Stimulated activated CD8-positive, alpha-beta memory T cell treated with anti-CD3 and anti-CD28 coated beads, Interleukin-2, amount 100 ng/mL, for 1 hour (primary cell): ENCODE measurements at places on chromosomes 2 and 18.

- DNase-seq: no peak
Observed at GRCh38 chr2:1227274-1227900, 185.9 kb upstream of the TPO start.

DNA sequence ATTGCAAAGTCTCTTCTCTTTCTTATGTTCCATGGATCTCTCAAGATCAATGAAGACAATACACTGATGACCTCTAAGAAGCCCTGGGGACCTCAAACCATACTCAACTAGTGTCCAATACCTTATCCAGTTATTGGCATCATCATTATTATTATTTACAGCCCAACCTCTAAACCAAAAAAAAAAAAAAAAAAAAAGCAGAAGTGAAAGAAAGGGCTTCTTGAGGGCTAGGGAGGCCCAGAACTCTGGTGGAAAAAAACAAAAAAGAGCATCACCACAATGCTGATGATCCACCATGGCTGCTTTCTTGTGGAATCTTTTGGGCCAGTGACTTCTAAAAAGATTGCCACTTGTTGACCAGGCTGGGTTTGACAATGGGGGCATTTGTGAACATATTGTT lies 324.9 kb downstream of the LPIN1 start:
- DNase-seq: no peak

DNA sequence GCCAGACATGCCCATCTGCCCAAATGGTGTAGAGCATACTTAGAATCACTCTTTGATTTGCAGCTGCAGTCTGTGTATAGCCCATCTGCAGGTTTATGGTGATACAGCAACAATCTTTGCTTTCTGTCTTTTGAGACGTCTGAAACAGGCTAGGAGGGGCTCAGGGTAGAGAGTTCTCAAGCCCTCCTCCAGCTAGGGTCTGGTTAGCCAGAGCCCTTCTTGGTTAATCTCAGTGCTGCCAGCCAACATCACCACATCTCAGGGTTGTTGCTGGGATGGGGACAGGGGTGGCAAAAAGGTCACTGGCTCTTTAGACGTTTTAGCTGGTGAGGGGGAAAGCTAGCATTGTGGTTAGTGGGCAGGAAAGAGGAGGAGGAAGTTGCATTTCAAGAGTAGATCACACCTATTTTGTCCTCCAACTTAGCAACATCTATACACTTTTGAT lies 136.6 kb upstream of the ACAA2 start:
- DNase-seq: no peak

DNA sequence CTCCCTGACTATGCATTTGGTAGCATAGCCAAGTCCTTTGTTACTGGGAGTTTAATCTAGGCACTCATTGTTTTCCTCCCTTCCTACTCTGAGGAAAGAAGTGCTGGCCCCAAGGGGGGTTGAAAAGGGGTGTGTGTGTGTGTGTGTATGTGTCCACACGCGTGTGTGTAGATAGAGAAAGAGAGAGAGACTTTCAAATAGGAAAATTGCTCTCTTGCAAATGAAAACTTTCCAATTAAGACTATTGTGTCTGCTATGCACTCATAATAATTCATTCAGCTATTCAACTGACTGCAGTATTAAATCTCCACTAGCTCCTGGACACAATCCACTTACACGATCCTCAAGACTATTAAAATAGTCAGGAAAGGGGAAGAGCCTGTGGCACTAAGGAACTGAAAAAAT lies 92.9 kb upstream of the CSRNP3 start:
- DNase-seq: no peak

GRCh38 chr2:120833127-120833675 lies 97.5 kb downstream of the GLI2 start:
- no peak for DNase-seq

GRCh38 chr2:120684289-120685065 lies 51.2 kb upstream of the GLI2 start:
- DNase-seq: no peak

DNA sequence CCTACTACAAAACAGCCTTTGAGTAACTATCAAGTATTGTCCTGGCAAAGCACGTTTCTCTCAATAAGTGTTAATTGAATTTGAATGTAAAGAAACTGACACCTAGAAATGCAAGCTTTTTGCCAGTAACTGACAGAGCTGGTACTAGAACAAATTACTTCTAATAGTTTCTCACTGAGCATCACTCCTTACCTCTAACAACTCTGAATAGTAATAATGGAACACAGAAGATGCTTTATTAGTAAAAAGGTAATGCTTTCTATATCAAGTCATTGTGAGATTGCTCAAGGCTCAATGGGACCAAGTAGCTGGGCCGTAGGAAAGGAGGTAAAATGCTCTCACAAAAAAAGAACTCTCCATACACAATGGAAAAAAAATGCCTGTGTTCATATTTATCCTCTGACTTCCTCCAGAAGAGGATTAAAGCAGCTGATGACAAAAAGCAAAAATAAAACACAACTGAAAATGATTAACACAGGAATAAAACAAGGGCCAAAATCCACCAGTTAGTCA lies 11.8 kb downstream of the RASGRP3 start:
- no peak for DNase-seq

DNA sequence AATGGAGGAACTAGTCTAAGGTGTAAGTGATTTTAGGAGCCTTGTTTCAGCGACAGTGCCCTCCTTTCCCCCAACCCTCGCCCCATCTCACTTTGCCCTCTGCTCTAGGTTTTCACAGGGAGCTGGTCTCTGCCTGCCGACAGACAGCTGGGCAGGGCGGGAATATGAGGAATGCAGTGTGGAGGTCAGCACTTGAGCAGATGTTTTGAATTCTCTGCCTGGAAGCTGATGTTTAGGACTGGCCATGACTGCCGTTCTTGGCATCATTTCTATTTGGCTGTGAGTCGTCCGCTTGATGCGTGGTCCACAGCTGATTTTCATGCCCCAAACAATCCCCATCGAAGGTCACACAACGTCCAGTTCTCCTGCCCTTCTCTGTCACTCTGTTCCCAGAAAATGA lies 55.1 kb upstream of the SIX3 start:
- DNase-seq: no peak

GRCh38 chr2:98577313-98577712 lies 31.0 kb downstream of the COA5 start:
- DNase-seq: no peak

DNA sequence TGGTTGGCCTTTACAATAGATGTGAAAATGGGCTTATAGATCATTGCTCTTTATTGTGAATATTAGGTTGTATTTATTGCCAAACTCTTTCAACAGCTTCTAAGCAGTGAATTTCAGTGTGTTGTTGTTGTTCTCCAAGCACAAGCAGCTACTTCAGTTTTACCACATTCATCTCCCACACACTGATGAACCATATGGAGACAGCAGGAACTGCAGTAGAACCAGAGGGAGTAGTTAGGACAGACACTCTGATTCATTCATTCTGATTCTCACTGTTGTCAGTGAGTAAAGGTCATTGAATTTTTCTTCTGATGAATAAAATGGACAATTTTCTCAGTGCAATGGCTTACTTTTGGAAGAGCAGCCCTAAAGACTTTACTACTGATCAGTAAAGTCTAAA lies 40.2 kb downstream of the CCDC74A start:
- no peak for DNase-seq

DNA sequence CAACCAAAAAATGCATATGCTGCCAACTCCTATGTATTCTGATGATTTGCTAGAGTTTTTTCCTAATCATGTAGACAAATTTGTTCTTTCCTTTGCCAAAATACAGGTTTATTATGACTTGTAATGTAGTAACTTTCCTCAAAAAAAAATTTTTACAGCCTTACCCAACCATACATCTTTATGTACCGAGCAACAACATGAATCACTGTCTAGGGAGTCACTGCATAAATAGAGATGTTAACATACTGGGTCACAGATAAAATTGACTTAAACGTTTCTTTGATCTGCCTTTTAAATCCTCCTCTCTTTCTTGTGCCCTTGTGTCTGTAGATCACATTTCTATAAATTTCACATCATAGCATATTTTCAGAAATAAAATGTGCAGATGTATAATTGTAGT lies 143.6 kb downstream of the MBD2 start:
- no peak for DNase-seq

DNA sequence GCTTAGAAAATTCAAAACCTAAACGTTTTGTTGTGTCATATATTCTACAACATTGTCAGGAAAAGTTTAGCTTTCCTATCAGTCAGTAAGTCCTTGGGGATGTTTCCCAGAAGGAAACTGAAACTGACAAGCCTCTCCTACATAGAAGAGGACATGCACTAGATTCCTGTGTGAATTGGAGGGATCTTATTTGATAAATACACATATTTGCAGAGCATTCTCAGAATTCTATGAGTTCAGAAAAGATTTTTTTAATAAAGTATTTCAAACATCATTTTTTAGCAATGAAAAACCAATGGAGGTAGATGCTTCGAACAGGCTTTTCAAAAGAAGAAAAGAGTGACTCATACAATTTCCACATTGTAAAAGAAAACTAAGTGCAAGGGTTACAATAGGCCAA lies 1706.7 kb downstream of the SUCLG1 start:
- no peak for DNase-seq

DNA sequence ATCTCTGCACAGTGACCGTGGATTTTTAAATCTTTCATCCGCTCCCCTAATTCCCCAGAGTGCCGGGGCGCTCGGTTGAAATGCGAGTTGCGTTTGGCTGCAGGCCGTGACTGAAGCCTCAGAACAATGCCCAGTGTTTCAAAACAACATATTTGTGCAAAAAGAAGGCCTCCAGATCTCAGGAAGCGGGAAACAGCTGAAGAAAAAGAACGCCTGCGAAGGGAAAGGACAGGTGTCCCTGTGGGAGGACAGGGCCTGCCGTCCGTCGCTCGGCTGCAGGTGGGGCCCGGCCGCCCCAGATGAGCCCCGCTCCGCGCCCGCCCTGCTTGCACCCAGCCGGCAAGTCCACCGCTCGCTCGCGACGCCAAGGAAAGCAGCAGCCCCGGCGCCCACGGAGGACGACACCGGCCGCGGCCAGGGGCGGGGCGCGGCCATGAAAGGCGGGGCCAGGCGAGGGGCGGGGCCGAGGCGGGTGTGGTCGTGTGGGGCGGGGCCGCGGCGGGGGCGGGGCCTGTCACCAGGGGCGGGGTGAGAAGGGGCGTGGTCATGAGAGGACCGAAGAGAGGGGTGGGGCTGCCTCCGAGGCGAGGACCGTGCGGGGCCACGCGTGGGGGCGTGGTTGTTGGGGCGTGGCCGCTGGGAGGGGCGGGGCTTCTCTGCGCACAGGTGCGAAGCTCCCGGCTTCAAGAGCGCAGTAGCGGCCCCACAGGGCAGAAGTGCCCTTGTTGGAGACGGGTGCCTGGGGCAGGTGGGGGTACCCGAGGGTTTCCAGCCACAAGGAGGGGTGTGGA lies 17.6 kb upstream of the BOK start:
- DNase-seq: peak; percentile 33

GRCh38 chr2:64718250-64718885 lies 64.7 kb upstream of the SERTAD2 start:
- DNase-seq: no peak

- no peak for DNase-seq
Observed at GRCh38 chr18:8337211-8337610, 272.0 kb upstream of the RAB12 start.

DNA sequence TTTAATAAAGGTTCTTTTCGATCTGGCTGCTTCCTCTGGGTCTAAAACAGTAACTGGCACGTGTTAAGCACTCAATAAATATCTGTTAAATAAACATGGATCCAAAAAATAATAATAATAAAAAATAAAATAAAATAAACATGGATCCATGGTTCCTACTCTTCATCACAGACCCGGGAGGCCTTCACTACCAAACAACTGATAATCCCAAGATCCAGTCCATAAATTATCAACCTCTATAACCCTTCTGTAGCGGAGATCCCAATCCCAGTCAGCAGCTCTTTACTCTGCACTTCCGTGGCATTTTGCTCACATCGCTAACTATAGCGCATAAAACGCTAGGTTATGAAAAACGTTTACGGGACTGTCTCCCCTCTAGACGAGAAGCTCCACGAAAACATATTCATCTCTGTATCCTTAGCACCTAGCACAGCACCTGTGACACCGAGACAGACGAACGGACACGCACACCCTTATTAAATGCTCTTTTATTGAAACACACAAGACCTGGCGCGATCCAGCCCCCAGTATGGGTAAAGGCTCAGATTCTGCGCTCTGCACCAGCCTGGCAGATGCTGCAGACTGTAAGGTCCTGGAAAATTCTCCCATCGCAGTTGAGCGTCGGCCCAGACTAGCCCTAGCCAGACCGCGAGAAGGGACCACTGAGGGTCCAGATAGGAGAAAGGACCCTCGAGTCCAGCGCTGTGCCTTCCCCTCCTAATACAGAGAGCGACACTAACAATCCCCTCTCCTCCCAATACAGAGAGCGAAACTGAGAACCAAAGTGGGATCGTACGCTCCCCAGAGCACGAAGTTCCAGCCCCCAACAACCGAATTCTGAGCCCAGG lies 770 bp downstream of the NBAS start:
- no peak for DNase-seq

DNA sequence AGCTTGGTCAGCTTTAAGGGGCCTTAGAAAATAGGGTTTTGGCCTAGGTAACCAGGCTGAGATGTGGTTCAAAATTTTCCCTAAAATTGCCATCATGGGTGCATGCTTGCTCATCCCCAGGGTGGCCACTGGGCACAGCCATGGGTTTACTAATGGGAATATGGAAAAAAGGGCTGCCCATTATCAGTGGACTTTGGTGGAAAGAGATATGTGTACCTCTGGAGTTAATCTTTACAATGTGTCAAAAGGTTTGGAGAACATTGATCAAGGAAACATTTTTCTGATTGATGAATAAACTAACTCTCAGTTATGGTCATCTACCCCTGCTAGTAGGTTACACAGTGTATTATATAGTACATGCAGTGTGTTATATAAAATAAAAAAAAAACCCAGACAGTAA lies 13.1 kb downstream of the KDM3A start:
- DNase-seq: no peak

- DNase-seq: no peak
Observed at GRCh38 chr18:9243029-9243428, 91.5 kb upstream of the TWSG1 start.

GRCh38 chr18:59079264-59079663 lies 60.4 kb upstream of the SEC11C start:
- DNase-seq: no peak

GRCh38 chr2:36562973-36563532 lies 34.9 kb downstream of the FEZ2 start:
- no peak for DNase-seq

GRCh38 chr2:224063298-224063648 lies 24.2 kb upstream of the SERPINE2 start:
- DNase-seq: no peak

DNA sequence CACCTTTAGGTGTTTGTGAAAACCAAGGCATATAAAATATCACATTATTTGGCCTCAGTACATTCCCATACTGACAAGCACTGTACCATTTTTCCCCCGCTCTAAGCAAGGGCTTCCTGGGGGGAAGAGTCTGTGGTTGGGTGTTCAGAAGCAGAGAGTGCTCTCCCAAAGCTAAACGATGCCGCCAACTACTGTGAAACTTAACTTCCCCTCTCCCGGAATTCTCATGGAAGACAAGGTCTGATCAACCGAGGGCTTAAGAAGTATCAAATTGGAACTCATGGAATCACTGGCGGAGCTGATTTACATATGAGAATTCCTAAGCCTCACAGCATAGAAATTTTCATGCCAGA lies 433 bp upstream of the MFF start:
- DNase-seq: no peak
